Frontal cortex (tissue), 4 donors: ENCODE measurements at places on chromosomes 7 and 10. TPM values are rescaled to one million over a fixed set of nuclear protein-coding genes. Genes with fewer than 3 reads are reported as not detected.

DNA sequence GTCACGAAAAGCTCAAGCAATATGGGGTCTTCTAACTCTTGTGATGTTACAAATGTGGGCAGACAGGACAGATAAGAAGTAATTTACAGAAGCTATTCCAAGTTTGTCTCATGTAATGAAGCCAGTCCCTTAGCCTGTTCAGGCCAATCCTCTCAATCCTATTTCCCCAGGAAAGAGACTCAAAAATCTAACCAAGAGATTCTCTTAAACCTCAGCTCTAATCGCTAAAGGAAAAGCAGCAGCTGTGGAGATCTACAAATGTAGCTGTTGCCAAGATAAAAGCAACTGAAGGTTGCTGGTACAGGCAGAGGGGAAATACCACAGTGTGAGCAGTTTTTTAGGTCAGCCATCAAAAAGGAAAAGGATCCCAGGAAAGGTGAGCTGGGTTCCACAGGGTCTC is 39.3 kb downstream of the ANK3 start:
- DNase-seq: no peak

- DNase-seq: no peak
Observed at GRCh38 chr7:140570120-140570519, 70.5 kb downstream of the DENND2A start.

- no peak for DNase-seq
Observed at GRCh38 chr7:122550545-122550944, 148.4 kb downstream of the RNF133 start.

GRCh38 chr10:31709028-31709427 is 219.6 kb downstream of the ARHGAP12 start:
- no peak for DNase-seq

DNA sequence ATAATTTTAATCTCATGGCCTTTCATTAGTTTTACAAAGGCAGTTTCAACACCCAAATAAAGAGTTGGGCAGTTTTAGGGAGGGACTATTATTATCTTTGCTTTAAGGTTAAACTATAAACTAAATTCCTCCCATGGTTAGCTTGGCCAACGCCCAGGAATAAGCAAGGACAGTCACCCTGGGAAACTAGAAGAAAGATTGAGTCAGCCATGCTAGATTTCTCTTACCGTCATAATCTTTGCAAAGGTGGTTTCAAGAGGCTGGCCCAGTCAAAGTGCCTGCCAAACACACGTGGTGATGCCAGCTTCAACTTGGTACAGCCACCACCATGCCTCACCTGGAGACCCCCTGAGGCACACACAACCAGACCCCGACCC is 317.4 kb upstream of the SP8 start:
- no peak for DNase-seq

GRCh38 chr7:87709258-87709657 is 81.1 kb downstream of the RUNDC3B start:
- DNase-seq: no peak

DNA sequence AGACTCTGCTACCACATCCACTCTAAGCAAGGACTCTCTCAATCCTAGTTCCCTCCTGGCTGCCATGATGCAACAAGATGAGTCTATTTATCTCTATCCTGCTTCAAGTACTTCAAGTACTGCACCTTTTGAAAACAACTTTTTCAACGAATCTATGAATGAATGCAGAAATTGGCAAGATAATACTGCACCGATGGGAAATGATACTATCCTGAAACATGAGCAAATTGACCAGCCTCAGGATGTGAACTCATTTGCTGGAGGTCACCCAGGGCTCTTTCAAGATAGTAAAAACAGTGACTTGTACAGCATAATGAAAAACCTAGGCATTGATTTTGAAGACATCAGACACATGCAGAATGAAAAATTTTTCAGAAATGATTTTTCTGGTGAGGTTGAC is 40.7 kb downstream of the AHR start:
- no peak for DNase-seq

DNA sequence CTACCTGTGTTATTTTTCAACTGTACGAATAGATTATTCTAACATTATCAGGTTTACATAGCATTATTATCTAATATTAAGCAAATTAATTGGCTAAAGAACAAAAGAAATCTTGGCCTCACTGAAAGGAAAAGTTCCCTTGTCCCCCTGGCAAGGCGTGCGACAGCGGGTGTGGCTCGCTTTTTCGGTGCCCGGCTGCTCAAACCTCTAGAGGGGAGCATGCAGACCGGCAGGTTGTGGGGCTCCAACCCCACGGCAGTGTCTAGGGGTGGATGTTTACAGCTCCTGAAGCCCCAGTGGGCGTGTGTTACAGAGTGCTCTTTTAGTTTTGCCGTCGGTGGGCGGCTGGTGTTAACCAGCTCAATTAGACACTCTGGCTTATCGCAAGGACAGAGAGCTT is 456.4 kb downstream of the TNS3 start:
- no peak for DNase-seq

DNA sequence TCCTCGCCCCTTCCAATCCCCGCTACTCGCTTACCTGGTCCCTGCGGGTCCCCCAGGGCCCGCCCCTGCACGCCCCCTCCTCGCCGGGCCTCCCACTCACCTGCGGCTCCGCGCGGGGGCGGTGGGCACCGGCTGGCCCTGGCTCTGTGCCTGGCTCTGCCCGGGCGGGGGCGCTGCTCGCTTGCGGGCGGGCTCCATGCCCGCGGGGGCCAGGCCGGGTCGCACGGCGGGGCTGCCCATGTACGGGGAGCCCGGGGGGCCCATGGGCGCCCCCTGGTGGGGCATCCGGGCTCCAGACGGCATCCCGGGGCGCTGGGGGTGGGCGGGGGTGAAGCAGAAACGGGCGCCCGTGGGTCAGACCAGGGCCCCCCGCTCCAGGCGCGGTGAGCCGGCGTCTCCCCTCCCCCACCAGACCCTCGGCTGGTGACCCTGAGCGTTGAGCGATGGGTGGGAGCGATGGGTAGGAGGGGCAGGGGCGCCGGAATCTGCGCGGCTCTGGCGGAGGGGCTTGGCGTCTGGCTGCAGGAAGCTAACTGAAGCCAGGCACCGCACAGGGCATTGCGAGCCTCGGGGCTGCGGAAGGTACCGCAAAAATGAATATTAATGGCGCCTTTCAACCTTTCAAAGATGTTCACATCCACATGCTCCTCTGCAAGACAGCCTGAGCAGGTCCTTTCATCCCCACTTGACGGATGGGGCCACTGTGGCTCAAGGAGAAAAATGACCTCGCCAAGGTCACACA is 3.0 kb downstream of the SMARCD3 start:
- peak; percentile 80 for DNase-seq

GRCh38 chr7:95772771-95773581 is 622 bp downstream of the DYNC1I1 start:
- peak; percentile 36 for DNase-seq

GRCh38 chr10:121947343-121948330 is 19.8 kb upstream of the ATE1 start:
- no peak for DNase-seq

DNA sequence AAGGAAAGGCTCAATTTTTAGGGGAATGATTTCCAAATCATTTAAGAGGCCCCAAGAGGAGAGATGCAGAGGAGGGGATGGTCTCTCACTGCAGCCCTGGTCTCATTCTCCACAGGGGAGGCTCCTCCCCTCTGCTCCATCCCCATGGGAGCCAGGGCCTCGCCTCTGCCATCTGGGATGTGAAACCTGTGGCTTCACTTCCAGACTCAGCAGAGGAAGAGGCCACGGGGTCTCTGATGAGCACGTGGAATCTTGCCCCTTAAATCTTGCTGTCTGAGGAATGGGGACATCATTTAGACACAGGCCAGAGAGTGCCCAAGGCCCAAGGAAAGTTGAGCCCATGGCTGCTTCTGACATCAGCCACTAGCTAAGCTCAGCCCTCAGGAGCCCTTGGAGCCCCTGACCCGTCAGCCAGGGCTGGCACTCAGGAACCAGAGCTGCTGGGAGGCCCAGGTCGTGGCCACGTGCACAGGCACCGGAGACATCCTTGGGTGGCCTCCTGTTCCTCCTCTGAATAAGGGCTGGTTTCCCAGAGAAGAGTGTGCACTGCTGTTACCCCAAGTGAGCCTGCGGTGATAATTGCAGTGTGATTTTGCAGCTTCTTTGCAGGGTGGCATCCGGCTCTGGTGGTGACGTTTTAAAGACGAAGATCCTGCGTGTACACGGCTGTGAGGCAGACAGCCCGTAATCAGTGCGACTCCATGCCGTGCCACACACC is 50.5 kb downstream of the VIPR2 start:
- DNase-seq: no peak

GRCh38 chr7:116438267-116438666 is 61.3 kb upstream of the CAV2 start:
- no peak for DNase-seq

GRCh38 chr10:114642729-114643128 is 15.3 kb downstream of the ABLIM1 start:
- DNase-seq: no peak

GRCh38 chr10:103125323-103126267 is 67.5 kb downstream of the NT5C2 start:
- DNase-seq: no peak

GRCh38 chr10:43308515-43308914 is 41.6 kb upstream of the RASGEF1A start:
- DNase-seq: no peak

DNA sequence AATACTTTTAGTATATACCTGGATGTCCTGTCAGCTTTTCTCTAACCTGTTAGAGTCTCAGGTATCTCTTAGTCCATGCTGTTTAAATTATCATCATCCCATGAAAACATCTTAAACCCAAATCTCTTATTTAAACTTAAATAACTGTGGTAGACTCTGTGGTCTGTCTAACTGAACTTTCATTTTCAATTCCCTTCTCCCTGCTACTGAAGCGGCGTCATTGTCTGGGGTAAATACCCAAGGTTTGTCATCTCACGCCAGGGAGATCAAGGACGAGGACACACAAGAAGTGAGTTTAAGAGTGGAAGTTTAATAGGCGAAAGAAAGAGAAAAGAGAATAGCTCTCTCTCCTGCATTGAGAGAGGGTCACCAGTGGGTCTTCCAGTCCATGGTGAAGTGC is 804.4 kb upstream of the CELF2 start:
- DNase-seq: no peak

DNA sequence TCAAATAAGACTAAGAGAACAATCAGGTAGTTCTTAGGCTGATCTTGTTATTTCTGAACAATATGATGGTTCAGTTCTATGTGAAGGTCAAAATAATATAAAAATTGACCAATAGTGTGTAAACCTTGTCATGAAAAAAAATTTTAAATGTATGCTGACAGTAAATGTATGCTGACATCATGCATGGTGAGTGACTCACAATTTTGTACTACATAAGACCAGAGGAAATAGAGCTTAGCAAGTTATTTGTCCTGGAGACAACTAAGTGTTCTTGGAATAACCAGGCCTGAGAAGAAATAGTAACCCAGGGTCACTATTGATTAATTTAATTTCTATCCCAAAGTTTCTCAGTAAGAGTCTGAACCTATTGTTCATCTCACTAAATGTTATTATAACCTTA is 182.2 kb upstream of the PCDH15 start:
- no peak for DNase-seq

- DNase-seq: no peak
Observed at GRCh38 chr10:24483701-24484100, 240.0 kb downstream of the ARHGAP21 start.

- DNase-seq: no peak
Observed at GRCh38 chr7:17044396-17044795, 162.6 kb upstream of the AGR3 start.

GRCh38 chr10:107814865-107815487 is 650.5 kb upstream of the SORCS1 start:
- DNase-seq: no peak

- DNase-seq: no peak
Observed at GRCh38 chr7:32059289-32060011, 10.8 kb downstream of the PDE1C start.

WAC gene
- total RNA-seq: 63.6 TPM

OR2A5 gene
- total RNA-seq: not detected

HACD1 gene
- 18.3 TPM for total RNA-seq

PLAC9 gene
- total RNA-seq: 0.82 TPM

RARRES2 gene
- 6.9 TPM for total RNA-seq

SFR1 gene
- 15.5 TPM for total RNA-seq

GRM3 gene
- total RNA-seq: 155 TPM

VWA2 gene
- 2.9 TPM for total RNA-seq

ZNF425 gene
- 6.9 TPM for total RNA-seq

INMT gene
- total RNA-seq: 0.41 TPM

TYW1B gene
- 2.0 TPM for total RNA-seq

SRRT gene
- 23.2 TPM for total RNA-seq

HOXA3 gene
- not detected for total RNA-seq

PGAM1 gene
- 143 TPM for total RNA-seq

VWDE gene
- 1.2 TPM for total RNA-seq
